Mesothelial cell of epicardium (in vitro differentiated cells): ENCODE measurements at places on chromosomes 5 and 9. TPM values are rescaled to one million over a fixed set of nuclear protein-coding genes. Genes with fewer than 3 reads are reported as not detected.

- DNase-seq = no peak
- no peaks in the 10 kb centered on the region for H3K27me3 ChIP-seq
- peak overlapping the region; percentile 49 for H3K27ac ChIP-seq
- H3K36me3 ChIP-seq = no peaks in the 10 kb centered on the region
- no peak overlapping the region for H3K4me3 ChIP-seq
Measured at GRCh38 chr5:160966921-160967320, 114.9 kb upstream of the ATP10B start.

DNA sequence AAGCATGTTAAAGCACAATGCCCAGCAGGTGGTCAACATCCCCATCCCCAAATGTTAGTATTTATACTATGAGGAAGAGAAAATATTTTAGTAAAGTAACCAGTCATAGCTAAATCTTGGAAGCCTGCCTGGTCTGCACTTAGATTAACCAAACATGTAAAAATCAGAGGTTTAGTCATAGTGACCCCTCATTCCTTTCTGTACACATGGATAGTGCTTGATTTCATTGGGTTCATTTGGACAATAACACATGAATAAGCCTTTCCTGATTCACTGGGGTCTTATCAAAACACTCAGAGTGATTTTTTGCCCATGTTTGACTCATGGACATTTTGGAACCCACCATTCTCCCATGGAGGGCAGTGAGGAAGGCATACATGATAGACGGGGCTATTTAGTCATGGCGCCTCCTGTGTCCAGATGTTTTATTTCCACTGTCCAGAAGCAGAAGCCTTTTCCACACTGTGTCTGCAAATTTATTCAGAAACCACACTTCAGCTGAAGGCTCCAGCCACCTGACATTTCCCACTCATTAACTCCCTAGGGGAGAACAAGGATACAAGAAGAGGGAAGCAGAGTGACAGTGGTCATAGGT lies 32.5 kb downstream of the OR1J1 start:
- H3K4me3 ChIP-seq = no peak overlapping the region
- peaks cover 2% of the 10 kb centered on the region for H3K27me3 ChIP-seq
- H3K36me3 ChIP-seq = no peaks in the 10 kb centered on the region

GRCh38 chr5:12111261-12111660 lies 207.0 kb upstream of the CTNND2 start:
- no peaks in the 10 kb centered on the region for H3K4me1 ChIP-seq
- DNase-seq = no peak
- no peaks in the 10 kb centered on the region for H3K27me3 ChIP-seq
- H3K36me3 ChIP-seq = no peaks in the 10 kb centered on the region
- H3K27ac ChIP-seq = no peak overlapping the region

DNA sequence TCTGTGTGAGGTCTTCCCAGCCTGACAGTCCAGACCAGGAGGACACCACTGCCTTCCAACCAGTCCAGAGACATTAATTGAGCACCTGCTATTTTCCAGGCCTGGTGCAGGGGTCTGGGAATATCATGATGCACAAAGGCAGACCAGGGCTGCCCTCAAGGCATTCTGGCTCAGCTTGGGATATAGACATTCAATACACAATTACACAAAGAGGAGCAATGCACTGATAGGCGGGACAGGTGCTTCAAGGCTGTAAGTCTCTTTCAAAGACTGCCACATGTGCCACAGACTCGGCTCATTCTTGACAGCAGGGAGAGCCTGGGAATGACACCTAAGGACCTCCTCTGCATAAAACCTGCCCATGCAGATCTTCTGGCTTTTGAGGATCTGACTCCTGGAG lies 158.6 kb downstream of the C5orf15 start:
- no peak overlapping the region for H3K4me3 ChIP-seq
- DNase-seq = no peak
- H3K27ac ChIP-seq = no peak overlapping the region
- H3K4me1 ChIP-seq = no peaks in the 10 kb centered on the region

- no peak overlapping the region for H3K27ac ChIP-seq
- peaks cover 3% of the 10 kb centered on the region for H3K27me3 ChIP-seq
- H3K36me3 ChIP-seq = no peaks in the 10 kb centered on the region
Measured at GRCh38 chr5:88727705-88728313, 155.2 kb downstream of the MEF2C start.

GRCh38 chr9:124511891-124512805 lies 4.9 kb upstream of the NR5A1 start:
- peaks cover 24% of the 10 kb centered on the region for H3K4me1 ChIP-seq
- H3K36me3 ChIP-seq = no peaks in the 10 kb centered on the region
- peaks cover 4% of the 10 kb centered on the region for H3K27me3 ChIP-seq
- DNase-seq = no peak

- H3K36me3 ChIP-seq = no peaks in the 10 kb centered on the region
- H3K4me1 ChIP-seq = no peaks in the 10 kb centered on the region
- no peak for DNase-seq
- no peak overlapping the region for H3K27ac ChIP-seq
Measured at GRCh38 chr5:151434570-151435237, 12.7 kb upstream of the SLC36A1 start.

Gene RASEF
- total RNA-seq = 3.7 to 4.1 TPM (median 4.0 TPM) in 3 replicates

GRCh38 chr9:77677397-77677796 lies 29.3 kb upstream of the GNA14 start:
- no peak overlapping the region for H3K4me3 ChIP-seq
- H3K36me3 ChIP-seq = no peaks in the 10 kb centered on the region
- DNase-seq = no peak
- no peaks in the 10 kb centered on the region for H3K27me3 ChIP-seq
- peaks cover 16% of the 10 kb centered on the region for H3K4me1 ChIP-seq
- no peak overlapping the region for H3K27ac ChIP-seq

Gene GABRA6
- total RNA-seq = not detected in 3 replicates

Gene PCDHA10
- total RNA-seq = 18.6 to 20.1 TPM (median 19.8 TPM) in 3 replicates

GRCh38 chr9:20729523-20729922 lies 45.5 kb downstream of the FOCAD start:
- H3K36me3 ChIP-seq = peaks cover 34% of the 10 kb centered on the region
- no peaks in the 10 kb centered on the region for H3K27me3 ChIP-seq
- peaks cover 29% of the 10 kb centered on the region for H3K4me1 ChIP-seq
- no peak overlapping the region for H3K27ac ChIP-seq
- no peak for DNase-seq

DNA sequence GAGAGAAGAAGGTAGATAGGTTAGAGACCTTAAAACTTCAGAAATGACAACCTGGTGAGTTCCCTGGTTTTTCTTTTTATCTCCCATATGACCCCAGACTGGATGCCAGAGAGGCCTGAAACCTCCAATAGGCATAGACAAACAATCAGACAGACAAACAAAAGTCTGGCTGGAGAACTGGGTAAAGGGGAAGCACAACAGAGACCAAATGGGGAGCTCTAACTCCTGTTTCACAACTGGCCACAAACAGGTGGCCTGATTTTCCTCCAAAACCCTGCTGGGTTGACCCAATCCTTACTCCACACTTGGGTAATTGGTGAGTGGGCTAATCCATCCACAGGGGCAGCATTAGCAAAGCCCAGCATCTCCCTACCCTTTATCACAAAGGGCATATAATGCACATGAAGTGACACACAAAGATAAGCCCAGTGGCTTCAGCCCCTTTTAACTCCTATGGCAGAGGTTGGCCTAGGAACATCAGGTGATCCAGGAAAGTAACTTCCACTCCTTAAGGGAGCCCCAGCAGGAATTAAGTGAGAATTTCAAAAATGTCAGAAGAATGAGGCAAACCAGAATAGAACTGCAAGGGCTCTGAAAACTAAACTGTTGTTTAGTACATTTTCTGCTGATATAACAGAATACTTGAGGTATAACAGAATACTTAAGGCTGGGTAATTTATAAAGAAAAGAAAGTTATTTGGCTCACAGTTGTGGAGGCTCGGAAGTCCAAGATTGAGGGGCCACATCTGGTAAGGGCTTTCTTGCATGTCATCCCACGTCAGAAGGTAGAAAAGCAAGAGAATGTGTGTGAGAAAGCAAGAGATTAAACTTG lies 60.9 kb upstream of the ROR2 start:
- peaks cover 2% of the 10 kb centered on the region for H3K36me3 ChIP-seq
- peaks cover 14% of the 10 kb centered on the region for H3K4me1 ChIP-seq
- H3K27ac ChIP-seq = peak overlapping the region; percentile 3

Gene RGS7BP
- total RNA-seq = 0.69 to 1.5 TPM (median 1.0 TPM) in 3 replicates

DNA sequence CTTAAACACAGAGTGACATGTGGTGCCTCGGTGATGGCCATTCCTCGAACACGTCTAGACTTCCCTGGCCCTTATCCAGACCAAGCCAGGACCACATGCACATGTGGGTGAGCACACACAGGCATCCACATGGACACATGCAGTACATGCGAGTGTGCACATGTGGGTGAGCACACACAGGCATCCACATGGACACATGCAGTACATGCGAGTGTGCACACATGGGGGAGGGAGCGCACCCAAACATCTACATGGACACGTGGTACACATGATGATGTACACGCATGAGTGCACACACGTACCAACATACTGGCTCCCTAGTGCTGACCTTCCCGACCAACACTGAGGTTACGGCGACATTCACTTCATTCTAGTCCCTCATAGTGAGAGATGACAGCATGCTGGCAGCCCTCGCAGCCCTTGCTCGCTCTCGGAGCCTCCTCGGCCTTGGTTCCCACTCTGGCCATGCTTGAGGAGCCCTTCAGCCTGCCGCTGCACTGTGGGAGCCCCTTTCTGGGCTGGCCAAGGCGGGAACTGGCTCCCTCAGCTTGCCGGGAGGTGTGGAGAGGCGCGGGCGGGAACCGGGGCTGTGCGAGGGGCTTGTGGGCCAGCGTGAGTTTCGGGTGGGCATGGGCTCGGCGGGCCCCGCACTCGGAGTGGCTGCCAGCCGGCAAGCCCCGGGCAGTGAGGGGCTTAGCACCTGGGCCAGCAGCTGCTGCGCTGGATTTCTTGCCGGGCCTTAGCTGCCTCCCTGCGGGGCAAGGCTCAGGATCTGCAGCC lies 186.8 kb downstream of the HSPA4 start:
- peaks cover 3% of the 10 kb centered on the region for H3K36me3 ChIP-seq
- peaks cover 6% of the 10 kb centered on the region for H3K27me3 ChIP-seq
- no peak overlapping the region for H3K4me3 ChIP-seq

DNA sequence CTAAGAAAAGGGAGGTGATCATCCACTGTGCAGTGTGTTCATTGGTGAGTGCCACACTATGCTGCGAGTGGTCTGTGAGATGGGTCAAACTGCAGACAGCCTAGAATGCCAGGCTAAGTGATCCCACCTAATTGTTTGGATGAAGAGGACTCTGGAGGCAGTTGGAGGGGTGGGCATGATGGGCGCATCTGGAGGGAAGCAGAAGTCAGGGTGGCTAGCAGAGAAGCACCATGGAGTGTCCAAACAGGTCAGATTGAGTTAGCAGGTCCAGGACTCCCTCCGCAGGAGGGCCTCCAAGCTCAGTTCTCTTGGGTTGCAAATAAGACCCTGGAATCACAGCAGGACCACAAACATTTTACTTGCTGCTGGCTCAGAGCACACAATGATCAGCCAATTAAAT lies 19.9 kb upstream of the ANGPTL2 start:
- no peaks in the 10 kb centered on the region for H3K36me3 ChIP-seq
- DNase-seq = no peak
- no peak overlapping the region for H3K27ac ChIP-seq
